ENCODE measurements at places on chromosomes 16 and 17. TPM values are rescaled to one million over a fixed set of nuclear protein-coding genes. Genes with fewer than 3 reads are reported as not detected.

BAIAP3 gene
- total RNA-seq: 1.7 TPM

DNA sequence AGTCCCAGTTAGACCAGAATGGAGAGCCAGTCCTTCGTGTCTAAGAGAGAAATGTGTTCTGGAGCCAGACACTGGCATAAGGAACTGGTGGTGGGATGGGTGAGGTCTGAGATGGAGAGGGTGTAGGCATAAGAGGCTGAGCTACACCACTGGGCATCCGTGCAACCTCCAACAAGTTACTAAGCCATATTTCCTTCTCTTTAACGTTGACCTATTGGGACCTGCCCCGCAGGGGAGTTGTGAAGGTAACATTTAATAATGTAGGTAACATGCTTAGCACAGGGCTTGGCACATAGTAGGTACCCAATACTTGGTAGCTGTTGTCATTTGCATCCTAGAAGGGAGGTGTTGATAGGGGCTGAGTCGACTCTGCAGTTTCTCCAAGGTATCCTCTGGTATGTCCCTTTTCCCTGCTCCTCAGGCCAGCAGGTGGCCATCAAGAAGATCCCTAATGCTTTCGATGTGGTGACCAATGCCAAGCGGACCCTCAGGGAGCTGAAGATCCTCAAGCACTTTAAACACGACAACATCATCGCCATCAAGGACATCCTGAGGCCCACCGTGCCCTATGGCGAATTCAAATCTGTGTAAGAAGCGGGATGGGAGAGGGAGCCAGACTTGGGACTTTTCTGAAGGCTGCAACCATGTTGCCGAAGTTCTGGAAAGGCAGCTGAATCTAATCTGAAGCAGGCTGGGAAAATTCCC is 1.2 kb downstream of the MAPK7 start:
- H3K36me3 ChIP-seq: peaks cover 28% of the 10 kb centered on the region
- H3K27me3 ChIP-seq: no peaks in the 10 kb centered on the region
- peaks cover 58% of the 10 kb centered on the region for H3K4me1 ChIP-seq
- H3K4me3 ChIP-seq: peak overlapping the region; percentile 97
- DNase-seq: peak; percentile 39
- H3K27ac ChIP-seq: peak overlapping the region; percentile 89

- no peaks in the 10 kb centered on the region for H3K4me1 ChIP-seq
- H3K27ac ChIP-seq: no peak overlapping the region
- peaks cover 53% of the 10 kb centered on the region for H3K27me3 ChIP-seq
- no peak for DNase-seq
- no peak overlapping the region for H3K4me3 ChIP-seq
These were observed 610 bp downstream of the PIK3R5 start for GRCh38 chr17:8964801-8965393.

- DNase-seq: no peak
- H3K4me1 ChIP-seq: no peaks in the 10 kb centered on the region
- H3K27me3 ChIP-seq: peaks cover 20% of the 10 kb centered on the region
- H3K36me3 ChIP-seq: no peaks in the 10 kb centered on the region
These were observed 6.1 kb upstream of the ITGAM start for GRCh38 chr16:31253642-31254045.

HOXB1 gene
- total RNA-seq: not detected

DNA sequence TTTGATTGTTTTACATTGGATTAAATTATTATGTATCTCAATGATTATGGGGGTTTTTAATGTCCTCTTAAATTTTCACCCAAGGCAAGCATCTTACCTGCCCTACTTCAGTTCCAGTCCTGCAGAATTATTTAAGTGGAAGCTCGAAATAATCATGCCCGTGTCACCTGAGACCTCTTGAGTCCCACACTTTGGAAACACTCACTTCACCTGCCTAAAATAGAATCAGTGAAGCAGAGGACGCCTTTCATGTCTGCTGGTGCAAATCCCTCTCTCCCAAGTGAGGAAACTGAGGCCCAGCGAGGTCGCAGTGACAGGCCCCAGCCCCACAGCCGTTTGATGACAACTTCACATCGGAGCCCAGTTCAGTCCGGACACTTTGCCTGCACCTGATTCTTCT is 284.6 kb downstream of the C16orf95 start:
- H3K4me3 ChIP-seq: no peak overlapping the region
- H3K4me1 ChIP-seq: peaks cover 17% of the 10 kb centered on the region
- no peaks in the 10 kb centered on the region for H3K27me3 ChIP-seq
- H3K36me3 ChIP-seq: no peaks in the 10 kb centered on the region

GRCh38 chr17:73795730-73796129 is 151.5 kb upstream of the SDK2 start:
- DNase-seq: no peak
- H3K36me3 ChIP-seq: peaks cover 1% of the 10 kb centered on the region
- H3K4me1 ChIP-seq: peaks cover 17% of the 10 kb centered on the region
- H3K4me3 ChIP-seq: no peak overlapping the region
- H3K27me3 ChIP-seq: peaks cover 5% of the 10 kb centered on the region

- peaks cover 73% of the 10 kb centered on the region for H3K4me1 ChIP-seq
- peak overlapping the region; percentile 83 for H3K27ac ChIP-seq
- H3K27me3 ChIP-seq: no peaks in the 10 kb centered on the region
- H3K36me3 ChIP-seq: peaks cover 8% of the 10 kb centered on the region
- DNase-seq: no peak
- H3K4me3 ChIP-seq: peak overlapping the region; percentile 83
These were observed 26.3 kb downstream of the ARHGAP23 start for GRCh38 chr17:38454532-38454931.

- H3K27ac ChIP-seq: no peak overlapping the region
- H3K4me1 ChIP-seq: no peaks in the 10 kb centered on the region
- H3K36me3 ChIP-seq: peaks cover 57% of the 10 kb centered on the region
These were observed 43.8 kb downstream of the NDEL1 start for GRCh38 chr17:8479431-8479947.

DNA sequence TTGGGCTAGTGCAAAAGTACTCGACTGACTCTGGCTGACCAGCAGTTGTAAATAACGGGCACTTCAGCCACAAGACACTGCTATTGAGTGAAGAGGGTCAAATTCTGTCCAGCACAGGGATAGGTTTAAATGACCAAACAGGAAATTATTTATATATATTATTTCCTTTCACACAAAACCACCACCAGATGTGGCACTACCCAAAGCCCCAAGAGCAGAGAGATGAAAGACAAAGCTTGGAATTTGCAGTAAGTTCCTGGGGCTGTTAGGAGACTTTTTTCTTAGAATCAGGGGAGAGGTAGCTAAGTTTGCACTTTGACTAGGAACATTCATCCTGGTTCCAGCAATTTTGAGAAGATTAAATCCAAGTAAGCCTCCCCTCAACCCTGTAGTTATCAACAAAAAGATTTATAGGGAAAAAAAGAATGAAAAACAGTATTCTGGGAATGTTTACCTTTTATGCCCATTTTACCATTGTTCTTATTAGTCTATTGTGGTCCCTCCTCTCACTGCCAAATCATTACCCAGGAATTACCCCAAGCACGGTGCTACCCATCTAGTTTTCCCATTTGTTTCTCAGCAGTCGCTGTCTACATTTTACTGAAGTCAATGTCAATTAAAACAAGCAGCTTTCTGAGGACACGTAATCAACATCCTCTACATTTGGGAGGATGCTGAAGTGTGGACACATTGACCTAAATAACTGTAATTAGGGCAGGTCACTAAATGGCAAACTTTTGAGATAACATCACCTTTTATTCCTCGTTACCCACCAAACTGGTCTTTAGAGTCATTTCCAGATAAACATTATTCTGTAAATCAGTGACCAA is 43.5 kb downstream of the GRB7 start:
- no peak overlapping the region for H3K4me3 ChIP-seq
- H3K27ac ChIP-seq: no peak overlapping the region

ARHGAP27 gene
- 2.0 TPM for total RNA-seq

ZFP3 gene
- 0.29 TPM for total RNA-seq
